ENCODE measurements at places on chromosomes 5 and 9. TPM values are rescaled to one million over a fixed set of nuclear protein-coding genes. Genes with fewer than 3 reads are reported as not detected.

The ALDH7A1 gene
- 130 TPM for polyA plus RNA-seq

The PCDHGC4 gene
- polyA plus RNA-seq, result 0.12 TPM

The CMBL gene
- 12.6 TPM for polyA plus RNA-seq

The FAM169A gene
- polyA plus RNA-seq, result 8.9 TPM

DNA sequence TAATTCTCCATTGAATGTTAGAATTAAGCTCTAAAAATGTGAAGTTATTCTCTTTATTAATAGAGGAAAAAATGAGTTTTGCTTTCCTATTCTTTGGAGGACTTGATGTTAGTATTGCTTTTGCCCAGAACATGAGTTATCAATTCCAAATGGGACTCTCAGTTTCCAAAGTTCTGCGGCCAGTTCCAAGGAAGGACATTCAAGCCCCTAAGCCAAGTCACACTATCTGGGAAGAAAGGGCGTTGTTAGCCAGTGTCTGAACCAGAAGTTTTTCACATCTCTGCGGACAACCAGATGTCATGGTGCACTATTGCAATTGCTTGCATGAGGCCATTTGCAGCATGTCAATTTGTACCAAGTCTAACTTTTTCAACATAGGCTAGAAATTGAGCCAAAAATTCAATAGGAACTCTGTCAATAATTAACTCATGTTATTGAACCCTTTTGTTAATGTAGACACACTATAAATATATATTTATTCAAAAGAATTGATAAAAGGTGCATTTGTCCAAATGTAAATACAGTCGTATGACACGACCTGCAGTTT lies 183.3 kb upstream of the PIK3R1 start:
- no peaks in the 10 kb centered on the region for H3K36me3 ChIP-seq
- H3K27ac ChIP-seq, result no peak overlapping the region
- H3K4me1 ChIP-seq, result peaks cover 26% of the 10 kb centered on the region

DNA sequence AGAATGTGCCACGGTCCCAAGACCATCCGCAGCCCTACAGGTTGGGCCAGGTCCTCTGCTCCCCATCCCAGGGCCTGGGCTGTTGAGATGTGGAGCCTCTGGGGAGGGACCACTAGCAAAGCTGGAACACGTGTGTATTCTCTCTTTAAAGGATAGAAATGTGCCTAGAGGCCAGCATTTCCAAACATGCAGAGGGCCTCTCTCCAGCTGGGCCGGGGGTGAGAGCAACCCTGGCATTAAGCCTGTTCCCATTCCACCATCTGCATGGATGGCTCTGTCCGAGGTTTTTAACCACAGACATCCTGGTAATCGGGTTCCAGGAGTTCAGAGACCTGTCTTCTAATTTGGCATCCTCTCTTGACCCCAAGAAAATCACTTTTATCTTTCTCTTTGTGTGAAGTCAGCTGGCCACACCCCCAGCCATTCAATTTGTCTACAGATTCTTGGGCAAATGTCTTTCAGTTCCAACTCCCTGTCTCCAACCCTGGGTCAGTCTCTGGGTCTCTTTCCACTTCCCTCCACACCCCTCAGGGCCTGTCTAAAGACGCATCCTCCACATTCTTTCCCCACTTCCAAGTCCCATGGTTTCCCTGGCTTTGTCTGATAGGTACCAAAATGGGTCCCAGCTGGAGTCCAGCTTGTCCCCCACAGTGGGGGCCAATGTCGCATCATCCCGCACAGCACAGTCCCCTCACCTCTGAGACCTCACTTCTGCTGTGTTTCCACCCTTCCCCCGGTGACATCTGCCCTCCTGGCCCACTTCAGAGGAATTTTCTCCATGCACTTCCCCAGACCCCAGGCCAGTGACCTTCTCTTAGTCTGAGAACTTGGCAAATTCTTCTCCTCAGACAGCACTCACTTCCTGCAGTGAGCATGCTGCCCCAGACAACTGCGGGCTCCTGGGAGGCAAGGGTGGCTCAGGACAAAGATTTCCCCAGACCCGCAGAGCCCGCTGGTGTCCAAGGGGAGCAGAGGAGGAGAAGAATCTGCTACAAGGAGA lies 56.8 kb downstream of the PTPDC1 start:
- no peaks in the 10 kb centered on the region for H3K27me3 ChIP-seq
- H3K4me3 ChIP-seq, result no peak overlapping the region
- DNase-seq, result no peak
- no peak overlapping the region for H3K27ac ChIP-seq
- H3K36me3 ChIP-seq, result no peaks in the 10 kb centered on the region

DNA sequence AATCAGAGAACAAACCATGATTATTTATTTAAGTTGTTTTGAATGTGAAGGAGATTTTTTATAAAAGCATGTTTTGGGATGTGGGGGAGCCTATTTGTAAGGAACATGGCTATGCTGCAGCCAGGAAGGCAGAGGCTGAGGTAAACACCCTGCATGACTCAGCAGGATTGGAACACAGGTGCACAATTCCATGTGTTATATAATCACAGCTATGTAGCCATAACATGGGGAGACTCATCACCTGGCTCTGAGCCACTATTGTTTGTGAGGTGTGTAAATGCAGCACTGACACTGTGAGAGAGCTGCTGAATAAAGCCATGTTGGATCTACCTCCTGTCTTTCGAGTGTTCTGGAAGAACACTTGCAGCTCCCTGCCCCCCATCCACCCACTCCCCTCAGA lies 1009.8 kb downstream of the DNAH5 start:
- DNase-seq, result peak; percentile 9
- H3K27me3 ChIP-seq, result no peaks in the 10 kb centered on the region
- H3K36me3 ChIP-seq, result no peaks in the 10 kb centered on the region
- H3K4me3 ChIP-seq, result no peak overlapping the region
- H3K4me1 ChIP-seq, result peaks cover 3% of the 10 kb centered on the region
